ENCODE measurements at places on chromosomes 2 and 18.

DNA sequence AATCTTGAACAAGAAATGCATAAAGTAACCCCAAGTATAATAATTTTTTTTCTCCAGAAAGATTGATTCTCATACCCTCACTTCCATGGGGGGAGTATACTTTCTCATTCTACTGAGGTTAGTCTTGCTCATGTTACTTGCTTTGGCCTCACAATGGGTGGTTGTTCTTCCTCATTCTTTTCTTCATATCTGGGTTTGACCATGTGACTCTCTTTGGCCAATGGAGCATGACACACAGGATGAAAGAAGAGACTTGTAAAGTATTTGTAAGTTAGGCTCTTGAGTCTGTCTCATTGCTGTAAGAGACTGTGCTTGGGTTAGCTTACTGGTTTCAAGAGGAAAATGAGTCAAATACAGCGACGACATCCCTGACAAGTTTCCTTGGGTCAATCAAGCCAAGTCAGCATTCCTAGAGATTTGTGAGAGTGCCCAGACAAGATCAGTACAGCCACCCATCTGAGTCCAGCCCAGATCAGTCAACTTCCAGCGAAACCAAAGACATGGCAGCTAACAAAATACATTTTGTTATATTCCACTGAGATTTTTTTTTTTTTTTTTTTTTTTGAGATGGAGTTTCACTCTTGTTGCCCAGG lies 970.2 kb downstream of the BCL11A start:
- no peak for DNase-seq

DNA sequence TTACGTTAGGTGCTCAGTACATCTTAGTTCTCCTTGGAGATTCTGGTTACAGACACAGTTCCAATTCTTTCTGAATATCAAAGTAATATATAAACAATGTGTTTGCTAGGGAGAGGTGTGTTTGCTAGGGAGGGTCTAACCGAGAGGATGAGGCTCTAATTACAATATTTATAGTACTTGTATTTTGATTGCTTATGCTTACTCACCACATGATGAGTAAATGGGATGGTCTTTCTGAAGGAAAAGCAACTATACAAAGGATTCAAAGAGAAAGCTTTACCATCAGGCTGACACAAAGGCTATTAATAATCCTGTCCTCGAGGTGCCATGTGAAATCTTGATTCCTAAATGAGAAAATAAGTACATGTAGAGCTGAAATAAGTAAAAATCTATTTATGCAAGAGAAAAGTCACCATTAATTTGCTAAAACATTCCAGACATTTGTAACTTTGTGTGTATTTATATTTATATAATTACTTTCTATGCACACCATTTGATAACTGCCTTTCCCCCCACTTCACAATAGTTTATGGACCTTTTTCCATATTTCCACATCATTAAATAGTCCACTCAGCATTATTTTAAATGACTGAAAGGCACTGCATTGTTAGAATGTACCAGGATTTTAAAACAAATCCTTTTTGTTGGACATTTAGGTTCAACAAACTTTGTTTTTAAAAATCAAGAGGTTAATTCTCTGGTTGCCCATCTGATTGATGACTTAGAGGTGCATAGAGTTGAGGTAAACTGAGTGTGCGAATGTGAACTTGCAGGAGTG lies 94.5 kb upstream of the FN1 start:
- DNase-seq, result peak; percentile 28

- DNase-seq, result no peak
These were observed 242.7 kb downstream of the ASXL3 start for GRCh38 chr18:33820517-33821371.

DNA sequence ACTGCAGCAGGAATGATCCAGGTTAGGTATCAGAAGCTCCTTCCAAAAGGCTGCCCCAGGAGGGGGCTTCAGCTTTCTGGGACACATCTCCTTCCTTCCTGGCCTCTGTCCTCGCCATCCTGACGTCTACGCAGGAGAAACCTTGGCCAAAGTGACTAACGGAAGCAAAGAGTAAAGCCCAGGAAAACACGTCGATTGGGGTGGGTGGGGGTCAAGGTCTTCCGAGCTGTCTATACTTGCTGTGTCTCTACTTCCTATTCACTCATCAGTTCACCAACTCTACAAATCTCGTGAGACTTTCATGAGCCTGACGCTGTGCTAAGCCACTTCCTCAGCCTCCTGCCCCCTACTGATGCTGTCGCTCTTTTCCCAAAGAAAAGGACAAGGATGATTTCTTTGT lies 212.6 kb downstream of the TNS1 start:
- DNase-seq, result no peak

GRCh38 chr2:71551631-71551915 lies 98.2 kb downstream of the DYSF start:
- DNase-seq, result no peak

- DNase-seq, result no peak
These were observed 28.5 kb downstream of the TMEM131 start for GRCh38 chr2:97967216-97967592.

- no peak for DNase-seq
These were observed 96.5 kb downstream of the MAPK4 start for GRCh38 chr18:50656396-50656795.

- DNase-seq, result peak; percentile 85
These were observed 24.6 kb upstream of the SCG2 start for GRCh38 chr2:223626716-223627115.
